Tracheal epithelial cell (primary cell): ENCODE measurements at places on chromosomes 4 and X. TPM values are rescaled to one million over a fixed set of nuclear protein-coding genes. Genes with fewer than 3 reads are reported as not detected.

The BLOC1S4 gene
- 17.7 and 20.7 TPM in 2 replicates for total RNA-seq

The OCIAD2 gene
- total RNA-seq = 67.8 and 130 TPM in 2 replicates

The GLRA3 gene
- total RNA-seq = under 0.01 TPM in 1 of 2 replicates, not detected in the other

The SCML1 gene
- 5.5 and 6.7 TPM in 2 replicates for total RNA-seq

The RHOXF2 gene
- not detected in 2 replicates for total RNA-seq

The TMEM271 gene
- not detected in 2 replicates for total RNA-seq

The AWAT2 gene
- total RNA-seq = not detected in 2 replicates

The FRMD7 gene
- total RNA-seq = not detected in 2 replicates

The TMEM175 gene
- 3.8 and 7.0 TPM in 2 replicates for total RNA-seq

The NLRP2B gene
- not detected in 2 replicates for total RNA-seq

The TEX11 gene
- not detected in 2 replicates for total RNA-seq

The PNMA6A gene
- 0.43 and 0.48 TPM in 2 replicates for total RNA-seq

The MAGEA12 gene
- not detected in 2 replicates for total RNA-seq

The MAPK10 gene
- total RNA-seq = 2.2 and 7.0 TPM in 2 replicates

The ATP1B4 gene
- total RNA-seq = not detected in 2 replicates

The CAPN6 gene
- total RNA-seq = 0.24 TPM in 1 of 2 replicates, not detected in the other
